ENCODE measurements at places on chromosomes 6 and 20. TPM values are rescaled to one million over a fixed set of nuclear protein-coding genes. Genes with fewer than 3 reads are reported as not detected.

GRCh38 chr6:139355777-139356445, 18.5 kb downstream of the CITED2 start:
- DNase-seq: no peak

DNA sequence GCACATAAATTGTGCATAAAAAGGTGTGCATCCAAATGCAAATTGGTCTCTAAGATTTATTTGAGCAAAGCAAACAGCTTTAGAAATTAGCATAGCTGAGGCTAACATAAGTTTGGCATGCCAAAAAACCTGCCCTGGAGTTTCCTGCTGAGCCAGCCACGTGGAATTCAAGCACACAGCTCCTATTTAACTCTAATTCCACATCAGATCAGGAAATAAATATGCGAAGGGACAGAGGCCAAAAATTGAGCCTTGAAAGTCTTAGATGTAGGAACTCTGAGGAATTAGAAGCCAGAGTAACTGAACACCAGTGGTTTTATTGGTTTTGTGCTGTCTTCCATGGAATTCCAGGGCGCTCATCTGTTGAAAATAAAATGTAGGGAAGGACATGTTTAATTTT, 19.6 kb downstream of the SOBP start:
- no peak for DNase-seq

DNA sequence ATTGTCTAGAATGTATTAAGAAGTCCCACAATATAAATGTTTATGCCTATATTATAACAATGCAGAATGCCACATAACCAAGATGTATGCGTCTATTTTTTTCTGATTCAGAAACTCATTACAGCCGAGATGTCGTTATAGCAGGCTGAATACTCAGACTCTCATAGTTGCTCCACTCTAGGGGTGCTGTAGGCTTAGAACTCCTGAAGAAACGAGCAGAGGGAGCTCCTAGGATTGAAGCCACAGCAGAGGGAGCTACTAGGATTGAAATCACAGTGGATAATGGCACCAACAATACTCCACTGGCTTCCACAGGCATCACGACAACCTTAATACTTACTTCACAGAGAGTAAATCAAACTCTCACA, 208.9 kb downstream of the KIF16B start:
- DNase-seq: no peak

- no peak for DNase-seq
These were observed 263.6 kb downstream of the CD83 start for GRCh38 chr6:14380901-14381828.

DNA sequence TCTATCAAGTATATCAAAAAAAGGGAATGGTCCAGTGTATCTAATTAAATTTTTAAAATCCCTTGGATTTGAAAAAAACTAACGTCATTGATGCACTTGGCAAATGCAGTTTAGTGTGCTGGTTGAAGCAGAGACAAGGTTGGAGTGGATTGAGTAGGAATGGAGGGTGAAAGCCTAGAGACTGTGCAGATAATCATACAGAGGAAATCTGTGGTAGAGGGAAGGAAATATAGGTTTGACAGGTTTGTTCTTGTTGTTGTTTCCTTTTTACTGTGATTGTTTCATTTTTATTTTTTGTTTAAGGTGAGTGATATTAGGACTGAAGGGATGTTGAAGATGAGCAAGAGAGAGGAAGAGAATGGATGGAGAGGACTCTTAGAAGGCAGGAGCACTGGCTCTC, 29.0 kb upstream of the L3MBTL3 start:
- DNase-seq: no peak

- DNase-seq: no peak
These were observed 30.4 kb downstream of the TM9SF4 start for GRCh38 chr20:32139947-32140346.

- peak; percentile 100 for DNase-seq
These were observed 940 bp upstream of the ADRM1 start for GRCh38 chr20:62301773-62302340.

DNA sequence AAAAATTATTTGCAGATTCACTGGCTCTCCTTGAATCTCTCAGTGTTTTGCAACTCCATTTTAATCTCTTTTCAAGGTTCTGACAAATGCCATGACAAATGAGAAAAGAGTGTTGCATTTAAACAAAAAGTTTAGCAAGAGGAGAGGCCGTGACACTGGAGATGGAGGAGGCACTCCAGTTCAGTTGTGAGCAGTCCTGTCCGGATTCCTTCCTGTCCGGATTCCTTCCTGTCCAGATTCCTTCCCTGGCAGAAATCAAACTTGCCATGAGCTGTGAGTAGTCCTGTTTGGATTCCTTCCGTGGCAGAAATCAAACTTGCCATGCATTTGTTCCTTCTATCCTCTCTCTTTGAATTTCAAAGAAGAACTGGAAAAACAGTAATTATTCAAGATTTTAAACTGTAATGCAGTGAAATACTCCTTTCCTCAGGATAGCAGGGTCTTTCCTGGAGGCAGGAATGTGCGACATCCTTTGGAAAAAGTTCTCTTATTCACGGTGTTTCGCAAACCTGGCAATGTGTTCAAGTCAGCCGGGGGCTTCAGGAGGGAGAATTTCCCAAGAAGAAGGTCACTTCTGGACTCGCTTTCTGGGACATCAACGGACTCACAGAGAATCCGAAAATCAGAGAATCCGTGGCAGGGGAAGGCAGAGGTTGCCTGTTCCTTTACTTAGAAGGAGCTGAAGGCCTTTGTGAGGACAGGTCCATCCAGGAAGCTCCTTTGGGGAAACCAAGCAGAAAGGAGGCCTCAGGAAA, 48.7 kb upstream of the DACT2 start:
- no peak for DNase-seq

DNA sequence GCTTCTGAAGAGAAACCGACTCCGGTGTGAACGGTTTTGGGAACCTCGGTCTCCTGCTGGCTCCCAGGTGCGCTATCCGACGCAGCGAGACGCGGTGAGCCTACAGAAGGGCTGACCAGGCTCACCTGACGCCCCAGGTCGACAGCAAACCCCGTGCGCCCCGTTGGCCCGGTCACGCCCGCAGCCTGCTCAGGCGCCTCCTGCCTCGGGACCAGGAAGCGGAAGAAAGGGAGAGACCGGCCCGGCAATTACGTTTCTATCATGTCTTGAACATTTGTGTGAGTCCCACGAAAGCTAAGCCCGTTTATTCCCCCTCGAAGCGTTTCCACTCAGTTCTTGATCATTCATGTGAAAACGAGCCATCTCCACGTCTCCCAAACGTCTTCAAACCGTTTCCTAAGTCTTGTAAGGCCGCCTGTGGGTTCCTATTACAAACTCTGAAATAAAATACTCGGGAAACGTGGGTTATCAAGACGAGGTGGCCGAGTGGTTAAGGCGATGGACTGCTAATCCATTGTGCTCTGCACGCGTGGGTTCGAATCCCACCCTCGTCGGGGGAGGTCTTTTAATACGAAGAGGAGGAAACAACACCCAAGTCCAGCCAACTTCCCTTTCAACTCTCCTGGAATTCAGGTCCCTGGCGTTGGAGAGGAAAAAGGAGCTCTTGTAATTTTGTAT, 150.5 kb upstream of the PRSS16 start:
- DNase-seq: peak; percentile 78

- no peak for DNase-seq
These were observed 97.4 kb downstream of the FILIP1 start for GRCh38 chr6:75396005-75396800.

DNA sequence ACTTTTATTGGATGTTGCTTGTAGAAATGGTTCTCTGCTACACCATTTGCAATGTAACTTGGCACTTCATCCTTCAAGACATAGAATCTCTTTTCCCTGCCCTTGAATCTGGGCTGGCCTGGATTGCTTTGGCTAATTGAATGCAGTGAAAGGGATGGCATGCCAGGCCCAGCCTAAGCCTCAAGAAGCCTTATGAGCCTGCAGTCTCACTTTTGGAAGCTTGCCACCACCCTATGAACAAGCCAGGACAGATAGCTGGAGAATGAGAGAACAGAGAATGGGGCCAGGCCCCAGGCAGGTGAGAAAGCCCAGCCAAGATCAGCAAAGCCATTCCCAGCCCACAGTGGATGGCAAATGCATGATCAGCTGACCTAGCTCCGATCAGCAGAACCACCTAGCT, 350.7 kb upstream of the RNF24 start:
- no peak for DNase-seq

DNA sequence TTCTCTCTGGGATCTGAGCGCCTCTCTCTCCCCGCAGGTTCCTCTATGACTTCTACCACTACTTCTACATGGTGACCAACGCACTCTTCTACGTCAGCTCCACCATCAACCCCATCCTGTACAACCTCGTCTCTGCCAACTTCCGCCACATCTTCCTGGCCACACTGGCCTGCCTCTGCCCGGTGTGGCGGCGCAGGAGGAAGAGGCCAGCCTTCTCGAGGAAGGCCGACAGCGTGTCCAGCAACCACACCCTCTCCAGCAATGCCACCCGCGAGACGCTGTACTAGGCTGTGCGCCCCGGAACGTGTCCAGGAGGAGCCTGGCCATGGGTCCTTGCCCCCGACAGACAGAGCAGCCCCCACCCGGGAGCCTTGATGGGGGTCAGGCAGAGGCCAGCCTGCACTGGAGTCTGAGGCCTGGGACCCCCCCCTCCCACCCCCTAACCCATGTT, 36.3 kb upstream of the MRGBP start:
- DNase-seq: no peak

- no peak for DNase-seq
These were observed 23.2 kb downstream of the SDCBP2 start for GRCh38 chr20:1305712-1306111.

GRCh38 chr6:157143171-157143889, 180.0 kb downstream of the TMEM242 start:
- DNase-seq: no peak

- no peak for DNase-seq
These were observed 47.1 kb upstream of the ENTPD6 start for GRCh38 chr20:25148181-25148981.

DNA sequence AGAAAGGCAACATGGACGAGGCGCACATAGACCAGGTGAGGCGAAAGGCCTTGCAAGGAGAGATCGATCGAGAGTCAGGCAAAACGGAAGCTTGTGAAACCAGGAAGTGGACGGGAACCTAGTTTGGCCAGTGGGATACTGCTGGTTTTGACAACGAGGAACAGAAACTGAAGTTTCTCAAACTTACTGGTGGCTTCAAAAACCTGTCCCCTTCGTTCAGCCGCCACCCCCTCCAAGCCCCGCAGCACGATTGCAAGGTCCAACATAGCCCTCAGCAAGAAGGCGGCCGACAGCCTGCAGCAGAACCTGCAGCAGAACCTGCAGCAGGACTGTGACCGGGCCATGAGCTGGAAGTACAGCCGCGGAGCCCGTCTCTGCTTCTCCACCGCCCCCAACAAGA, 238.0 kb downstream of the KHDC1L start:
- DNase-seq: no peak

DNA sequence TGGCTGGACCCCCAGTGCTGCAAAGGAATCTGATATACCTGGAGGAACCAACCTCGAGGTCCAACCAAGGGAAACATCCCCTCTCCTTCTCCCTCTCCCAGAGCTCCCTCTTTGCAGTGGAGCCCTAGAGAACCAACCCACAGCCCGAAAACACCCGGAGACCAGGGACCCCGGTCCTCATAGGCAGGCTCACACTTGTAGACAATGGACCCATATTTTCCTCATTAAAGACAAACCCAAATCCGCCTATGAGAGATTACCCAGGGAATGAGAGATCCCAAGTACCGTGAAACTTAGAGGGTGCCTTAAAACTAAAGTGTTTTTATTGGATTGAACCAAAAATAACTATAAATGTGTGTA, 9.6 kb upstream of the FOXF2 start:
- no peak for DNase-seq

- DNase-seq: no peak
These were observed 19.0 kb downstream of the RREB1 start for GRCh38 chr6:7126754-7127153.

DNA sequence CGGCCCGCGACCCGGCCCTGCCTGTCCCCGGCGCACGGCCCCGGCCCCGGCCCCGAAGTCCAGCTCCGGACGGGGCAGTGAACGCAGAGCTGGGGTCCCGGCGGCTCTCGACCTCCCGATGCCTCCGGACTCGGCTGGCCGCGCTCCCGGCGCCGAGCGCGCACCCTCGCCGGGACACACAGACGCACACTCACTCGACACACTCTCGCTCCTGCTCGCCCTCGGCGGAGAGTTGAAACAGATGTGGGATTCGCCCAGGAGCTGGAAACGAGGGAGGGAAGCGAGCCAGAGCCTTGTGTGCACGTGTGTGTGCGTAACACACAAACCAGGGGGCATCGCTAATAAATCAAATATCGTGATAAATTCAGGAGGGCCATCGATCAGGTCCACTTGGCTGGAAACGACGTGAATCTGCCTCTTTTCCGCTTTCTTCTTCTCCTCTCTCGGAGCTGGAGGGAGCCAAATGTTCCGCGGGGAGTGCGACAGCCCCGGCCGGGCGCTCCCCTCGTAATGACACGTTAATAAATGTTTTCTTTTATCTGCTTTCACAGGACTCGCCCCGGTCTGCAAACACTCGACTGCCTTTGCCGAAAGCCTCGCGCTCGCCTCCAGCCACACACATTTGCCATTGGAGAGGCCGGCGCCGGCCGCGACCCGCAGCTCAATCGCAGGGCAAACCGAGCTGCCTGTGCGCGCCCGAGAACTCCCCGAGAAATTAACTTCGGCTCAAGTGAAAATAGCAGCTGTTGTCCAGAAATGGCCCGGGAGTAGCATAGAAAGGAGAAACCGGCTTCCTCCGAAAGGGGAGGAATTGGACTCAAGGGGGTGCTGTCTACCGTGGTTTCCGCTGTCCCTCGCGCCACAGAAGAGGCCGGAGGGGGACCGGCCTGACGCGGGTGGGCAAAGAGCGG, 828 bp upstream of the SULF2 start:
- DNase-seq: peak; percentile 89

- DNase-seq: no peak
These were observed 117.8 kb upstream of the GMDS start for GRCh38 chr6:2363211-2363610.

- DNase-seq: no peak
These were observed 175.5 kb downstream of the EYA2 start for GRCh38 chr20:47070176-47070575.

The EPM2A gene
- total RNA-seq: 6.9 TPM

The TCF21 gene
- total RNA-seq: not detected

The SEL1L2 gene
- total RNA-seq: not detected

The DHX35 gene
- total RNA-seq: 25.0 TPM

The ANKEF1 gene
- 3.9 TPM for total RNA-seq

The BNIP5 gene
- 0.50 TPM for total RNA-seq

The KHDC3L gene
- total RNA-seq: not detected

The PRKN gene
- not detected for total RNA-seq
